ENCODE measurements at places on chromosomes 5 and 9.

GRCh38 chr9:4495537-4495936 lies 5.3 kb downstream of the SLC1A1 start:
- no peak for DNase-seq

DNA sequence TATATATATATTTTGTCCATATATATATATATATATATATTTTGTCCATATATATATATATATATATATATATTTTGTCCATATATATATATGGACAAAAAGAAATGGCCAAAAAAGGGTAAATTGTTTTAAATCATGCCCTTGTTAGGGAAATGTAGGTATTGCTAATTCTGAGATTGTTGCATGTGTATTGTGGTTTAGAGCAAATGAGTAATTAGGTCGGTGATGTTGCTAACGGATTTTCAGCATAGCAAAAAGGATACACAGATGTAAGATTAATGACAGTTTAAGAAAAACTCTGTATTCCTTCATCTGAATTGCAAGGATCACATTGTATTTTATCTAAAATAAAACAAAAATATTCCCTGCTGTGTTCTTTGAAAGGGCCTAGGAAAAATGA lies 40.2 kb downstream of the OSTF1 start:
- DNase-seq = no peak

DNA sequence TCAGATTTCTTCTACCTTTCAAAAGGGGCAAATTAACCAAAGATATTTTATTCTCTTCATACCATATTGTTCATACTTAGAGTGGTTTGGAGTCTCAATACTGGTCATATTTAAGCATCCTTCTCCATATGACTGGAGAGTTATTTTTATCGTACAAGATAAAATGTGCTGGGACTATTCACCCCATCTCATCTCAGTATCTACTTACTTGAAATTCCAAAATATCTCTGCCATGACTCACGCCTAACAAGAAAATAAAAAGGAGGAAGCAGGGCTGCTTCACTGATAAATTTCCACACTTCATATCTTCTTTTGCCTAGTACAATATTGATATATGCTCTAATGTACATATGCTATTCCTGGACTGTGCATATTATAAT lies 277.9 kb upstream of the CDH9 start:
- peak; percentile 91 for DNase-seq

DNA sequence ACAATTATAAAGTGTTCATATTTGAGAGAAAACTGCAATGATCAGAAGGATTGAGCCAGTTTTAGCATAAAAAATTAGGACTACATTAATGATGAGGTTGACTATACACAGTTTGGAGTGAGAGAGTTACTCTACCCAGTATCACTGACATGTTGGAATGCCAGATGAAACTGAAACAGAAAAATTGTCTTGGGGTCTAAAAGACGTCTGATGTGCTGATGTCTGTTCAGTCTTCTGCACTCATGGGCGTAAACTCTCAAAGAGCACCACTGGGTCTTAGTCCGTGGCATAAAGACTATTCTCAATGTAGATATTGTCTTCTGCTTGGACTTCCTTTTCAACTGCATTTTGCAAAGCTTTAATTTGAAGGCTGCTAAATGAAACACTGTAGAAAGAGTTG lies 29.5 kb downstream of the HAVCR1 start:
- DNase-seq = no peak

GRCh38 chr9:100112677-100113336 lies 13.8 kb downstream of the INVS start:
- no peak for DNase-seq

- DNase-seq = no peak
These were observed 141.3 kb upstream of the EPB41L4A start for GRCh38 chr5:112560371-112560770.

DNA sequence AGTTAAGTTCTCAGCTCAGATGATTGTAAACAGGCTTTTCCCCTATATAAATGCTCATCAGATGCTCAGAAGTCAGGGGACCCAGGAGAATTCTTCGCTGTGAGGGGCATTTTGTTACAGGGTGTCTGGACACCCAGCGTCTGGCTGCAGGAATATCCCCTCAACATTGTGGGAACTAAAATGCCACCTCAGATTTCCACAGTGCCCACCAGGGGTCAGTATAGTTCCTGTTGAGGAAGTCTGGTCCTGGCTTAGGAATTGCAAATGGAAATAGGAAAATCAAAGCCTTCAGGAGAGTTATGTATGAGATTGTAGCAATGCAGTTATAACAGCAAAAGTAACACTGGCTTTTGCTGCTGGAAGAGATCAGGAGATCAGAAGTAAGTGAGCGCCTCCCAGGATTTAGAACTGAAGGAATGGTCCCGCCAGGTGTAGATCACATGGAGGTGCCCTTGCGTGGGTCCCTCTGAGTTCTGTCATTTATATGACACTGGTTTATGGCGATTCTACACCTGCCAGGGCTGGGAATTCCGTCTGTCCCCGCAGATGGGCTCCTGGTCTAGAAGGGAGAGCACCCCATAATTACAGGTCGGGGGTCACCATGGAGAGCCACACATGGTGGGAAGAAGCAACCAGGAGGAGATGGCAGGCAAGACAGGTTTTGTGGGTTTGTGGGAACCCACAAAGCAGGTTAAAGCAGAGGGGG lies 47.1 kb upstream of the CTSL start:
- DNase-seq = peak; percentile 72

GRCh38 chr5:63928451-63928850 lies 33.8 kb downstream of the HTR1A start:
- DNase-seq = no peak
